Natural killer cell treated with Interleukin-12 subunit alpha and Interleukin-12 subunit beta and Interleukin-15 and Interleukin-18, amount 100 ng/mL, for 72 hours (primary cell): ENCODE measurements at places on chromosomes 5 and 9. TPM values are rescaled to one million over a fixed set of nuclear protein-coding genes. Genes with fewer than 3 reads are reported as not detected.

GRCh38 chr9:17339156-17339555 is 204.3 kb downstream of the CNTLN start:
- no peaks in the 10 kb centered on the region for H3K36me3 ChIP-seq
- no peak for DNase-seq
- H3K4me1 ChIP-seq: no peaks in the 10 kb centered on the region
- no peak overlapping the region for H3K27ac ChIP-seq
- H3K27me3 ChIP-seq: no peaks in the 10 kb centered on the region
- H3K4me3 ChIP-seq: no peak overlapping the region

Gene PCDHB12
- not detected for total RNA-seq

Gene RGS14
- total RNA-seq: 26.5 TPM

Gene SLCO6A1
- not detected for total RNA-seq

- DNase-seq: no peak
- no peaks in the 10 kb centered on the region for H3K4me1 ChIP-seq
- H3K27me3 ChIP-seq: peaks cover 2% of the 10 kb centered on the region
- no peak overlapping the region for H3K4me3 ChIP-seq
- no peak overlapping the region for H3K27ac ChIP-seq
These were observed 11.0 kb downstream of the CCDC152 start for GRCh38 chr5:42767491-42768105.

GRCh38 chr5:162444129-162444762 is 376.7 kb downstream of the GABRG2 start:
- no peaks in the 10 kb centered on the region for H3K36me3 ChIP-seq
- no peaks in the 10 kb centered on the region for H3K27me3 ChIP-seq
- no peaks in the 10 kb centered on the region for H3K4me1 ChIP-seq
- no peak overlapping the region for H3K4me3 ChIP-seq
- no peak overlapping the region for H3K27ac ChIP-seq

DNA sequence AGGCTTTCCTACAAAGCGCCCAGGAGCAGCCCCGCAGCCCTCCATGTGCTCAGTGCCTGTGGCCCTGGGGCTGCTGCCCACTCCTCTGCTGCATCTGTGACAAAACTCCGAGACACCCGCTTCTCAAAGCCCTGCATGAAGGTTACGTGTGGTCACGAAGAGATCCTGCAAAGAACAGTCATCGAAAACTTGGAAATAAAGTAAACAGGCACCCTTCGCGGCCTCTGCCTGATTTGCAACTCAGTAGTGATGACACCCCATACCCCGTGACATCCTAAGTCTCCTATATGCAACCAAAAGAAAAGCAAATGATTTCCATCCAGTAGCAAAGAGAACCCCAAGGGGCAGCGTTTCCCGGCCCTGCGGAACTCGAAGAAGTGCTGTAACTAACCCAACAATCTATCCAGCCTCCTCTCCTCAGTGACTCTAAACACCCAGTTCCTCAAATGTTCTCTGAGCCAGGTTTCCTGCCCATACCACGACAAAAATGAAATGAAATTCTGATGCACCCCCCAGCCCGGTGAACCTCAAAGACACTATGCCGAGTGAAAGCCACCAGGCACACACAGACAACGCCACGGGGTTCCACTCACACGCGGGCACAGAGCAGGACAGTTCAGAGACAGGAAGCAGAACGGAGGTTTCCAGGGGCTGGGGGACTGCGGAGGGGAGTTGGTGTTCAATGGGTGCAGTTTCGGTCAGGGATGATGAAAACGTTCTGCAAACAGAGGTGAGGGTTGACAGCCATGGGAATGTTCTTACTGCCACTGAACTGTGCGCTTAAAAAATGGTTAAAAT is 19.0 kb downstream of the NACC2 start:
- no peak overlapping the region for H3K27ac ChIP-seq
- no peaks in the 10 kb centered on the region for H3K36me3 ChIP-seq
- H3K4me3 ChIP-seq: peak overlapping the region; percentile 46
- DNase-seq: no peak
- no peaks in the 10 kb centered on the region for H3K27me3 ChIP-seq
- peaks cover 19% of the 10 kb centered on the region for H3K4me1 ChIP-seq

DNA sequence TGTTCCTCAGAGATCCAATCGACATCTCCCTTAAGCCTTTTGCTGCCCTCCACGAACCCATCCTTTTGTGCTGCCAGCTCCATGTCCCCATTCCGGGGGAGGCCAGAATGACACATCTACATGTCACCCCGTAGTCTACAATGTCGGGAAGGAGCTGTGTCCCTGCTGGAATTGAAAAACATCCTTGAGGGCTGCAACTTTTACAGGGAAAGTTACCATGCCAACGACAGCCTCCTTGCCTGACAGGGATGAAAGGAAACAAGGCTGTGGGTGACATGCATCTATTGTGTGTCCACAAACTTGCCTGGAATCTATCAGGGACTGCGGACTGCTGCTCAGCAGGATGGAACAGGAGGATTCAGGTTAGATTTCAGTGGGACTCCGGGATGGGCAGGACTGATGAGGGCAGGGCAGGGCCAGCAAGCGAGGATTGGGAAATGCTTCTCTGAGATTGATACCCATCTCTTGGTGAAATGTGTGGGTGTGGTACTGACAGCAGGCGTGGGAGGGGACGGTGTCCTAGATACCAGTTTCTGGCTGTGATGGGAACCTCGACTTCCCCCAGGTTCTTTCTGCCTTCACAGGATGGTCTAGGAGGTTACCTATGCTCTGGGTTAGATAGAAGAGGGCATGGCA is 25.5 kb downstream of the EGR1 start:
- H3K27ac ChIP-seq: no peak overlapping the region
- H3K27me3 ChIP-seq: peaks cover 13% of the 10 kb centered on the region
- peak overlapping the region; percentile 39 for H3K4me3 ChIP-seq
- peaks cover 5% of the 10 kb centered on the region for H3K4me1 ChIP-seq
- no peak for DNase-seq

- no peak overlapping the region for H3K4me3 ChIP-seq
- H3K27me3 ChIP-seq: peaks cover 22% of the 10 kb centered on the region
- DNase-seq: no peak
- no peaks in the 10 kb centered on the region for H3K36me3 ChIP-seq
- H3K27ac ChIP-seq: no peak overlapping the region
These were observed 46.6 kb downstream of the RMI1 start for GRCh38 chr9:84027201-84027600.

Gene LCN9
- not detected for total RNA-seq
